ENCODE measurements at places on chromosomes 16 and 17.

- no peak for DNase-seq
Observed at GRCh38 chr16:75288596-75289120, 37.2 kb upstream of the BCAR1 start.

GRCh38 chr16:3179651-3180050 is 8.4 kb upstream of the OR1F1 start:
- DNase-seq, result no peak

DNA sequence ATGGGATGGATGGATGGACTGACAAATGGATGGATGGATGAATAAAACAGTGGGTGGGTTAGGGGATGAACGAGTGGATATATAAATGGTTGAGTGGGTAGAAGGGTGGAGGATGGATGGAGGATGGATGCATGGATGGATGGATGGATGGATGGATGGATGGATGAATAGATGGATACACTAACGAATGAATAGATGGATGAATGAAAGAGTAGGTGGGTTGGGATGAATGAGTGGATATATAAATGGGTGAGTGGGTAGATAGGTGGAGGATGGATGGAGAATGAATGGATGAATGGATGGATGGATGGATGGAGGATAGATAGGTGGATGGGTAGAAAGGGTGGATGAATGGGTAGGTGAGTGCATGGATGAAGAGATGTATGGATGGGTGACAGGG is 62.1 kb downstream of the CDYL2 start:
- DNase-seq, result no peak

- DNase-seq, result no peak
Observed at GRCh38 chr16:61165797-61166196, 870.4 kb downstream of the CDH8 start.

DNA sequence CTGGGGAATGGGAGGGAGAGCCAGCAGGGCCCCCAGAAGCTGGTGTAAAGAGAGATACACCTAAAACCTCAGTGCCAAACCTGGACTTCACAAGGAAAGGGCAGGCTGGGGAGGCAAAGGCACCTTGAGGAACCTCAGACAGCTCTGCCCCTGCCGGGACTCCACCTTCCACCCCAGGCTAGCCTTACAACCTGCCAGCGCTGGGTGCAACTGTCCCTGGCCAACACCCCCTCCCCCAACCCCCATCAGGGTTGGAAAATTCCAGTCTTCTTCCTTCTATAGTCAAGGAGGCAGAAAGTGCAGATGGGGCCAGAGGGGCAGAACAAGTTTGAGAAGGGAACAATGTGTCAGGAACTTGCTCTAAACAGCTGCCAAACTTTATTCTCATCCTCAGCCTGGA is 2.2 kb downstream of the YBX2 start:
- no peak for DNase-seq

GRCh38 chr16:58105631-58106030 is 23.6 kb downstream of the CFAP20 start:
- no peak for DNase-seq

- DNase-seq, result no peak
Observed at GRCh38 chr16:23296994-23297393, 5.1 kb upstream of the SCNN1B start.

- DNase-seq, result no peak
Observed at GRCh38 chr17:31413081-31413799, 21.8 kb downstream of the RAB11FIP4 start.

DNA sequence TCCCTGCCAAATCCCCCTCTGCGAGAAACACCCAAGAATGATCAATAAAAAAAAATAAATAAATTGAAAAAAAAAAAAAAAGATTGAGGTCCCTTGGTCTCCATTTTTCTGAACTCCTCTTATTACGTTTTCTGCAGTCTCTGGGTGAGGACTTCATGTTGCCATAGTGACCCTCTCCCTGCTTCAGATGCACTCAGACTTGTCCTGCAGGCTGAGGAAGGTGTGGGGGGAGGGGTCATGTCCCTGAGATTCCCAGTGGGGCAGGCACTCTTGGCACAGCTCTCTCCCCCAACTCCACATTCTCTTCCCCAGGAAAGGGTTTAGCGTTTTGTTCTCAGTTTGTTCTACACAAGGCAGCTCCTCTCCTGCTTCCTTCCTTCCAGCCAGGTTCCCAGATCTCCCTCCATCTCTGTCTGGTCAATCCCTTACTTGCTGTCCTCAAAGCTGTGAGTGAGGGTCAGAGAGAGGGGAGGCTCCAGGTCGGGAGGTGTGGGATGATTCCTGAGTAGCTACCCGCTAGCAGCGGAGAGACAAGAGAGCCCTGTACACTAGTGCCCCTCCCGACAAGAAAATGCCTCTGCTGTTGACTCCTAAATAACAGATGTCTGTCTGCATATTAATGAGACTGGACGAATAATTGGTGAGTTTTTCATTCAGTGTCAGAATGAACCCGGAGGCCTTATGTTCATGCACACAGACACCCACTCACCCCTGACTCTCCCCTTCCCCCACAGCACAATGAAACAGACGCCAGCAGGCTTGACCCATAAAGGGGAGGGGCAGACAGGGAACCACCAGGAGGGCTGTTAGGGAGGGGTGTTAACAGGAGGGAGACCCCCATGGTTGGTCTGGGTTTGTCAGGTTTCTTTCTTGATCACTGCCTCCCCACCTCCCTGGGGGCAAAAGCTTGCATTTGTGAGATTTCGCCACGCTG is 9.2 kb downstream of the RND2 start:
- no peak for DNase-seq

GRCh38 chr16:17076092-17076754 is 394.5 kb downstream of the XYLT1 start:
- no peak for DNase-seq

DNA sequence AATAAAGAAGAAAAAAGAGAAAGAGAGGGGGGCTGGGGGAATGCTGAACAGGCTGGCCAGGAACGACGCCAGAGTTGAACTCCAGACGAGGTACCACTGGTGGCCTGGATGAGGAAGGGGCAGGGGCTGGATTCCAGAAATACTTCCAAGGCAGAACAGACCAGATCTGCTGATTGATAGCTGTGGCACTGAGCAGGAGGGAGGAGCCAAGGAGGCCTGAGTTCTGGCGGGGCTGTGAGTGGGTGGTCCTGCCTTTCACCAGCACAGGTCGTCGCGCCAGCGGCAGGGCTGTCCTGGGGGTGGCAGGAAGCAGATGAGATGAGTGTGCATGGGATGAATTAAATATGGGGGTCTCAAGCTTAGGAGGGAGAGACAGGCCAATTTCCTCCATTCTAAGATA is 5.5 kb downstream of the CCDC42 start:
- DNase-seq, result no peak

DNA sequence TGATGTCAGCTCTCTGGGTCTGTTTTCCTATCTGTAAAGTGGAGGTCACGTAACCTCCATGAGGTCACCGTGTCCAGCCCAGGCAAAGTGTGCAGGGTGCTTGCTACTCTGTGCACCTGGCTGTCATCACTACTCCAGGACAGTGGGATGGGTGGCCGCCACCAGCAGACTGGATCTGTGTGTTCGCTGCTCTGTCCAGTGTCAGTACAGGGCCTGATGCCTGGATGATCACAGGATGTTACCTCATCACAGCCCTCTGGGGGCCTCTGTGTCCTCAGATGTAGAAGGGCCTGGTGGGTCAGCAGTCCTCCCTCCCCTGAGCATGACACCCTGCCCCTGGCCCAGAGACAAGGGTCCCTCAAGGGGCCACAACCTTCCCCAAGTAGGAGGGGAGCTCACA is 80.0 kb downstream of the KCNJ18 start:
- DNase-seq, result no peak

DNA sequence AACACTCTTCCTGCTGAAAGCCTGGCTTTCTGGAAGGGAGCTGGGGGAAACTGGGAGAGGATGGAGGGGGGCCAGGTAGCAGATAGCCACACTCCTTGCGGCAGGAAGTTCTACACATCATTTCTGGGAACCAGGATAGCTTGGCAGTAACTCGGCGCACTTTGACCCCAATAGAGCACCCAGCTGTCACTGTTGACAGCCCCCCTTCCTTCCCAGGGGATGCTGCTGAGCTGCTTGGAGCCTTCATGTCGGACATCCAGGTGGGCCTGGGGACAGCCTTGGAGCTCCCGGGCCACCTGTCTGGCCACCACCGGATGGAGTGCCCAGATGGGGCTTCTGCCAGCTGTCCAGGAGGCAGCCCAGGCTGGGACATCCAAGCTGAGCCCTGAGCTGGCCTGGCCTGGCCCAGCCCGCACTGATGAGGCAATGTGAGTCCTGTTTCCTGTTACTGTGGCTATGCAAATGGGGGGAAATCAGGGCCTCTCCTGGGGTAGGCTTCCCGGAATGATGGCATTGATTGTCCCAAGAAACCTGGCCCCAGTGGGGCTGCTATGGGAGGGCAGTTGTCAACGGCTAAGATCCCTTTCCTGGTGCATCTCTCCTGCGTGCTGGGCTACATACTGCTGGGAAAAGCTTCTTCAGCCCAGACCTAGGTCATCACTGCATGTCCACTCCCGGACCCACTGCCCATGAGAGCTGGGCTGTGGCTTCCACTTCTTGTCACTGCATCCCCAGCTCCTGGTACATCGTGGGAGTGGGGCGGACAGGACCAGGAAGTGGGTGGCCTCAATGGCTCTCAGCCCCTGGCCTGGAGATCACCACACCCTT is 50.0 kb downstream of the SOCS1 start:
- DNase-seq, result no peak

- DNase-seq, result no peak
Observed at GRCh38 chr16:20868890-20869289, 31.3 kb downstream of the DCUN1D3 start.

GRCh38 chr17:58367461-58367860 is 15.5 kb upstream of the SUPT4H1 start:
- no peak for DNase-seq

DNA sequence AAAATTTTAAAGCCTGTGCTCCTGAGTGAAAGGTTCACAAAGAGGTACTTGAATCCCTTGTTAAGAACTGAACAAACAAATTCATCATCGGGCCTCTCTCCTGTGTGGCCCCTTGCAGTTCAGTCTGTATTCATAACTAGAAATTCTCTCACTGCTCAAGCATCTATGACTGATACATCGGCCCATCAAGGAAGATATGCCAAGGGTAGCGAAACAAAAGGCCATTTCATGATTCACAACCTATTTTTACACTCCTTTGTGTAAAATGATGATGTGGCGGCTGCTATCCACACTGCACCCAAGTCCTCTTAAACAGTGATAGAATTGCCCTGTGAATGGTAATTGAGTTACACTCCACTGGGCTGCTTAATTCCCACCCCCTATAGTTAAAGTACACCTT is 204.6 kb downstream of the STX8 start:
- DNase-seq, result no peak

DNA sequence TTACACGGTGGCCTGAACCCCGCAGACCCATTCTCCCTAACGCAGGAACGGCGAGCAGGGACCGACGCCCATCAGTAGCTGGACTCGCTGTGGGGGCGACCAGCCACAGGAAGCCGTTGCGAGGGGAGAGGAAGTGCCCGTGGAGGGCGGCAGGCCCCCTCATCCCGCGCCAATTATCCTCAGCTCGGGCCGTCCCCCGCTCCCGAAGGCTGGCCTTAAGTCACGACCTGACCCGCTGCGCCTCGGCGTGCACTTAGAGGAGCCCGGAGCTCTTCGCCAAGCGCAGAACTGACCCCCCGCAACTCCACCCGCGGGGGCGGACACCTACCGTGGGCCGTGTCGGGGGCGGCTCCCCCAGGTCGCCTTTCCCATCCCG is 401 bp downstream of the ARL16 start:
- DNase-seq, result no peak

- DNase-seq, result no peak
Observed at GRCh38 chr17:9021992-9022572, 772 bp downstream of the NTN1 start.

DNA sequence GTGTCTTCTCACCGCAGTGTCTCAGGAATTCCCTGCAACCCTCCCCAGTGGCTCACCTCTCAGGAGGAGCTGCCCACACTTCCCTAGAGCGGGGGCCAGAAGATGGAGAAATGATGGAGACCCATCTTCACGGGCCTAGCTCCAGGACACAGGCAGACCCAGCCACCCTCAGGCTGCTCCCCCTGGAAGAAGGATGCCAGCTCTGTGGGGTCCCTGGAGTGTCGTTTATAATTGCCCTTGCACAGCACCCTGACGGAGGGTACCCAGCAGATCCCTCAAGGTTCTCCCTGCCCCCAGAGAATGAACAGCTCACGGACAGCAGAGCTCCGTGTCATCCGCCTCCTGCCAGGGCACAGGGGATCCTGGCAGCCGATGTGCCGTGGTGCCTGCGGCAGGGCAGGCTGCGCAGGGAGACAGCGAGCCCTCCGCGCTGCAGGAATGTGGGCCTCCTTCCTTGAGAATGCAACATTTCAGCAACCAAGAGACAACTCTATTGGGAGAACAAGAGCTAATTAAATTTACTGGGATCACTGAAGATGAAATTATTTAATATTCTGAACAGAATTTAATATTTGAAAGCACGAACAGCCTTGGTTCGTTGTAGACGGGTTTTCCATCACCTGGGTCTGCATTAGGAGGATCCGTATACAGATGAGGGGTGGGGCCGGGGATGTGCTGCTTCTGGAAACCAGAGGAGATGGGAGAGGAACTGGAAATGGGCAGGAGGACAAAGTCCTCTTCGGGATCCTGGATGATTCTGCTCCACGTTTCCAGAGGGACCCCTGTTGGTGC is 21.0 kb upstream of the RBFOX3 start:
- no peak for DNase-seq

GRCh38 chr17:43402078-43402477 is 3.3 kb downstream of the ARL4D start:
- no peak for DNase-seq

DNA sequence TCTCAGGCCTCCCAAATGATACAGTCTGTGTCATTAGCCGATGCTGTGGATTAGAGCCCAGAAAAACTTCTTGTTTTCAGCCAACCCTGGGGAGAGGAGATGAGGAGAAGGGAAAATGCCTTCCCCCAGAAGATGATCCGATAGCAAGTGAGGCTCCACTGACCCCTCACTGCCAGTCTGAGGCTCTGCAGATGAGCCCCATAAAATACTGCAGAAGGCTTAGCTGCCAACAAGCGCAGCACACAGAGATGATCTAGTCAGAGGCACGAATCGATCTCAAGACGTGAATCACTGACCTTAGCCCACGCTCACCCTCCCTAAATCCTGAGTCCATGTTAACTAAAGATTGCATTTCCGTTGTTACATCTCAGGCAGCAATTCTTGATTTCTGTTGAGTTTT is 31.5 kb downstream of the SALL1 start:
- no peak for DNase-seq

DNA sequence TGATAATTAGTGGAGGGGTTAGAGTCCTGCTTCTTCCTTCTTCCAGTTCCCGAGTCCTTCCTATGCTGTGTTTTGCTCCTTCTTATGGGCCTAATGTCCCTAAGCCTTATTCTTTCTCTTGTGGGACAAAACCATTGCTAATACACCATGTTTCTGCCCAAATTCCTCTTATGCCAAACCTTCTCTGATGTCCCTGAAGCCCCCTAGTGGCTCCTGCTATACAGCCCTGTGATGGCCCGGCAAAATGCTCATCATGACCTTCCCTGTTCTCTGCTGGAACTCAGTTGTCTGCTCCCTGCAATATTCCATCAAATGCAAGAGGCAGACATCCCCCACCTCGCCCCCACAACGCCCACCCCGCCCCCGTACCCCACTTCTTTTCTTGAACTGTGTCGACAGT is 171.6 kb downstream of the CDH11 start:
- no peak for DNase-seq

All from stimulated activated CD4-positive, alpha-beta T cell treated with anti-CD3 and anti-CD28 coated beads, TNF-alpha, amount 100 ng/mL, for 1 hour (primary cell).